Prostate gland (tissue), 2 donors: ENCODE measurements at places on chromosomes 12 and 14. TPM values are rescaled to one million over a fixed set of nuclear protein-coding genes. Genes with fewer than 3 reads are reported as not detected.

The STYK1 gene
- total RNA-seq: 39.7 TPM

The CLEC4D gene
- not detected for total RNA-seq

The ACSM4 gene
- not detected for total RNA-seq

The MYBPC1 gene
- 171 TPM for total RNA-seq

The PLEKHG7 gene
- 0.50 TPM for total RNA-seq

The CPNE6 gene
- total RNA-seq: 8.8 TPM

The TRPV4 gene
- total RNA-seq: 8.0 TPM

The RNASE9 gene
- not detected for total RNA-seq

The ZNF891 gene
- total RNA-seq: 3.0 TPM

The MAP4K5 gene
- total RNA-seq: 76.2 TPM

The CMTM5 gene
- total RNA-seq: 1.5 TPM
